ENCODE measurements at places on chromosomes 16 and 17. TPM values are rescaled to one million over a fixed set of nuclear protein-coding genes. Genes with fewer than 3 reads are reported as not detected.

Gene UBE2G1
- total RNA-seq = 46.3 TPM

Gene TBC1D3G
- not detected for total RNA-seq

Gene KRTAP9-4
- total RNA-seq = not detected

Gene SEPTIN12
- total RNA-seq = 0.54 TPM

Gene SLC35G6
- total RNA-seq = not detected

Gene TBX2
- 13.4 TPM for total RNA-seq

Gene ATXN7L3
- total RNA-seq = 55.6 TPM

DNA sequence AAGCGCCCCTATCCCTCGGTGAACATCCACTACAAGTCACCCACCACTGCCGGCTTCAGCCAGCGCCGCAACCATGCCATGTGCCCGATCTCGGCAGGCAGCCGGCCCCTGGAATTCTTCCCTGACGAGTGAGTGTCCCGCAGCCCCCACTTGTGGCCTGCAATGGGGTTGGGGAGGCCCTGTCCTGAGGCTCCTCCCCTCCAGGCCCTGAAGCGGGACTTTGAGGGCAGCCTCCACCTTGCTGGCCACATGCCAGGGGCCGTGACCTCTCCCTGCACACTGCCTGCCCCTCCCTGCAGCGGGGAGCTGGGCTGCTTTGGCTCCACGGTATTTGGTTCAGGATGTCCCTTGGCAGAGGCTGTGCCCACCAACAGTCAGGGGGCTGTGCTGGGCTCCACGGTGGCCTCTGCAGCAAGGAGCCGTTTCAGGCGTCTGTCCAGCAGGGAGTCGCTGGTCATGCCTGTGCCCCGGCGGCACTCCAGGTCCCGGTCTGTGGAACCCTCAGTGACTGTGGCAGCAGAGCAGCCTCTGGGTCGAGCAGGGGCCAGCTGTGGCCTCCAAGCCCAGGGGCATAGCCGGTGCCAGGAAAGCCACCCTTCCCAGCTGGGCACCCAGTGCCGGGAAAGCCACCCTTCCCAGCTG lies 8.3 kb downstream of the NME3 start:
- H3K4me1 ChIP-seq = no peaks in the 10 kb centered on the region
- no peak for DNase-seq
- H3K27me3 ChIP-seq = no peaks in the 10 kb centered on the region

- H3K27ac ChIP-seq = no peak overlapping the region
- no peaks in the 10 kb centered on the region for H3K36me3 ChIP-seq
- DNase-seq = peak; percentile 76
- H3K4me3 ChIP-seq = no peak overlapping the region
Measured at GRCh38 chr17:8109661-8110455, 8.5 kb downstream of the ALOXE3 start.

DNA sequence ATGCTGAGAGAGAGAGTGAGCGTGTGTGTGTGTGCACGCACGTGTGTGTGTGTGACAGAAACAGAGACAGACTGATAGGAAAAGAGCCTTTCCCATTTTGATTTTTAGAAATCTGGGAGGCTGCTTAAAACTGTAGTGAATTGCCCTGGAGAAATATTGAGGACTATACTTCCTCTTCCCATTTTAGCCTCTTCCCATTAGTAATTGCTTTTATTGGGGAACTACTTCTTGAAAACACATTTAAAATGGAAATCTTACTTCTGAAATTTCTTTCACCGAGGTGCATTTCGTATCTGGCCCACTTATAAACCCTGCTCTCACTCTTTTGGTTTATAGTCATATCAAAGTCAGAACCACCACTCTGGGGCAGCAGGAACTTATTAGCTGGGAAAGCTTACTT lies 47.1 kb downstream of the NUP93 start:
- no peaks in the 10 kb centered on the region for H3K36me3 ChIP-seq
- DNase-seq = no peak
- H3K27ac ChIP-seq = no peak overlapping the region
- H3K27me3 ChIP-seq = no peaks in the 10 kb centered on the region

GRCh38 chr17:50186661-50187393 lies 14.6 kb downstream of the COL1A1 start:
- H3K4me1 ChIP-seq = no peaks in the 10 kb centered on the region
- H3K36me3 ChIP-seq = no peaks in the 10 kb centered on the region
- DNase-seq = no peak
- no peaks in the 10 kb centered on the region for H3K27me3 ChIP-seq
- H3K4me3 ChIP-seq = no peak overlapping the region
- H3K27ac ChIP-seq = no peak overlapping the region

DNA sequence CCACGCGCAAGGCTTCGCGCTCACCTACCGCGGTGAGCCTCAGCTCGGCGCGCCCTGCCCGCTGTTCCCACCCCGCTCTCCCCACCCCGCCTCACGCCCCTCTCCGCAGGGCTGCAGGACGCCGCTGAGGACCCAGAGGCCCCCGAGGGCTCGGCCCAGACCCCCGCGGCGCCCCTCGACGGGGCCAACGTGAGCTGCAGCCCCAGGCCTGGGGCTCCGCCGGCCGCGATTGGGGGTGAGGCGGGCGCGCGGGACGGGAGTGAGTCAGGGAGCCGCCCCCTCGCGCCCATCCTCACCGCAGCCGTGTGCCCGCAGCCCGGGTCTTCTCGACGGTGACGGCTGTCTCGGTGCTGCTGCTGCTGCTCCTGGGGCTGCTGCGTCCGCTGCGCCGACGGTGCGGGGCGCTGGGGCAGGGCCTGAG lies 1.9 kb upstream of the PAQR4 start:
- H3K27ac ChIP-seq = no peak overlapping the region
- DNase-seq = no peak
- H3K27me3 ChIP-seq = peaks cover 47% of the 10 kb centered on the region
- H3K4me1 ChIP-seq = peaks cover 56% of the 10 kb centered on the region

- DNase-seq = no peak
- no peak overlapping the region for H3K27ac ChIP-seq
- H3K4me1 ChIP-seq = no peaks in the 10 kb centered on the region
- H3K27me3 ChIP-seq = no peaks in the 10 kb centered on the region
- no peaks in the 10 kb centered on the region for H3K36me3 ChIP-seq
- no peak overlapping the region for H3K4me3 ChIP-seq
Measured at GRCh38 chr16:17635183-17635582, 164.4 kb upstream of the XYLT1 start.

GRCh38 chr16:3625331-3625730 lies 13.9 kb upstream of the SLX4 start:
- H3K27ac ChIP-seq = no peak overlapping the region
- no peaks in the 10 kb centered on the region for H3K27me3 ChIP-seq
- H3K4me1 ChIP-seq = peaks cover 11% of the 10 kb centered on the region
- DNase-seq = no peak
- no peaks in the 10 kb centered on the region for H3K36me3 ChIP-seq

DNA sequence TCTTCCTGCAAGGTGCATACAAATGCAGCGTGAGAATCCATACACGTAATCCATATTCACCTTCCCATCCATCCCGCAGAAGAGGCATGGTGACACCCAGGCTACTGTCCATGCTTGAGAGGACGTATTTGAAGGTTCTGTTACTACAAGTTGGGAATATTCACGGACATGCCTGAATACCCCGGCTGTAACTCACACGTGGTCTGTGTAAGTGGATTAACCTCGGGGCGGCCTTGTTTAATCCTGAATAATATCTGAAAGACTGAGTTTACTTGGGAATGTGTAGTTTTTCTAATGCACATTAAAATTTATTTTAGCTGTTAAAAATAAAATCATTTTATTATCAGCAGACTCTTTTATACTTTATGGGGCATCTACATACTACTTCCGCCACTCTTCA lies 13.1 kb downstream of the CPSF4L start:
- no peak overlapping the region for H3K27ac ChIP-seq
- peak; percentile 38 for DNase-seq
- H3K4me3 ChIP-seq = no peak overlapping the region
- peaks cover 9% of the 10 kb centered on the region for H3K36me3 ChIP-seq
- no peaks in the 10 kb centered on the region for H3K27me3 ChIP-seq
- no peaks in the 10 kb centered on the region for H3K4me1 ChIP-seq

DNA sequence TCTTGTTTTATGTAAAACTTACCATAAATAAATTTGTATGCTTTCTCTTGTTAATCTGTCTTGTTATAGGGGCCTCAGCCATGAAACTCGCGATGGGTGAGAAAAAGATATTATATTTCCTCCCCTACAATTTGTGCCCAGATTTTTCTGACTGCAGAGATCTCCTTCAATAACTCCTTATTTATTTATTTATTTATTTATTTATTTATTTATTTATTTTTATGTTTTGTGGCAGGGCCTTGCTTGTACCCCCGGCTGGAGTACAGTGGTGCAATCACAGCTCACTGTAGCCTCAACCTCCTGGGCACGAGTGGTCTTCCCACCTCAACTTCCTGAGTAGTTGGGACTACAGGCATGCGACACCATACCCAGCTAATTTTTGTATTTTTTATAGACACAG lies 23.3 kb upstream of the CCL5 start:
- H3K27ac ChIP-seq = no peak overlapping the region
- no peak for DNase-seq
- no peaks in the 10 kb centered on the region for H3K27me3 ChIP-seq
- H3K4me3 ChIP-seq = no peak overlapping the region
- H3K4me1 ChIP-seq = no peaks in the 10 kb centered on the region

GRCh38 chr16:8402981-8403843 lies 187.1 kb downstream of the TMEM114 start:
- no peaks in the 10 kb centered on the region for H3K36me3 ChIP-seq
- H3K27ac ChIP-seq = no peak overlapping the region
- no peak overlapping the region for H3K4me3 ChIP-seq
- no peaks in the 10 kb centered on the region for H3K4me1 ChIP-seq

DNA sequence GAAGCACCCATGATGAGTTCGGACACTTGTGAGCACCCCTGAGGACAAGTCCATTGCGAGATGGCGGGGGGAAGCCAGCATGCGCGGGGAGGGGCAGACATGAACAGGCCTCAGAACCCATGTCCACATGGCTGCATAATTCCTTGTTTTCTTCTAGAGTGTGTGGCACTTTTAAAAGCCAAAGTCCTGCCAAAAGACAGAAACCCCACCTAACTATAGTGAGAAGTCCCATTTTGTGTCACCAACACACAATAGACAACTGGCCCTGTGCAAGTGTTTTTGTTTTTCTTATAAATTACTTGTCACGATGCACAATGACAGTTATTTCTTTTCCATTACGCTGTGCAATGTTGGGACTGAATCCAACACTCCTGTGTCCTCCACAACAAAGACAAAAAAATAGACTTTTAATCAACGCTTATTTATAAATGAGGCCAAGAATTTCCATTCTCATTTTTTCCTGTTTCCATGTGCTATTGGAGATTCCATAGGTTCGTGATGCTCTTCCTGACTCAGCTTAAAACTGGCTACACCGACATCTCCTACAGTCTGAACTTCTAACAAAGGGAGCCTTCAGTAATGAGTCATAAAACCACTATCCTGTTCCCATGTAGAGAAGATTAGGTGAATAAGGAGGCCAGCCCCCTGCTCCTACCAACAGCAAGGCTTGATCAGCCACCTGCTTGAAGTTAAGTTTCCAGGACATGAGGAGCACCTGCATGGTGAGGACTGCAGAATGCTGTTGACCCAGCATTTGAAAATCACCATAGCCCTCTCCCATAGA lies 98.9 kb downstream of the ZNF423 start:
- peaks cover 8% of the 10 kb centered on the region for H3K4me1 ChIP-seq
- H3K27me3 ChIP-seq = no peaks in the 10 kb centered on the region
- no peak overlapping the region for H3K4me3 ChIP-seq
- no peaks in the 10 kb centered on the region for H3K36me3 ChIP-seq

DNA sequence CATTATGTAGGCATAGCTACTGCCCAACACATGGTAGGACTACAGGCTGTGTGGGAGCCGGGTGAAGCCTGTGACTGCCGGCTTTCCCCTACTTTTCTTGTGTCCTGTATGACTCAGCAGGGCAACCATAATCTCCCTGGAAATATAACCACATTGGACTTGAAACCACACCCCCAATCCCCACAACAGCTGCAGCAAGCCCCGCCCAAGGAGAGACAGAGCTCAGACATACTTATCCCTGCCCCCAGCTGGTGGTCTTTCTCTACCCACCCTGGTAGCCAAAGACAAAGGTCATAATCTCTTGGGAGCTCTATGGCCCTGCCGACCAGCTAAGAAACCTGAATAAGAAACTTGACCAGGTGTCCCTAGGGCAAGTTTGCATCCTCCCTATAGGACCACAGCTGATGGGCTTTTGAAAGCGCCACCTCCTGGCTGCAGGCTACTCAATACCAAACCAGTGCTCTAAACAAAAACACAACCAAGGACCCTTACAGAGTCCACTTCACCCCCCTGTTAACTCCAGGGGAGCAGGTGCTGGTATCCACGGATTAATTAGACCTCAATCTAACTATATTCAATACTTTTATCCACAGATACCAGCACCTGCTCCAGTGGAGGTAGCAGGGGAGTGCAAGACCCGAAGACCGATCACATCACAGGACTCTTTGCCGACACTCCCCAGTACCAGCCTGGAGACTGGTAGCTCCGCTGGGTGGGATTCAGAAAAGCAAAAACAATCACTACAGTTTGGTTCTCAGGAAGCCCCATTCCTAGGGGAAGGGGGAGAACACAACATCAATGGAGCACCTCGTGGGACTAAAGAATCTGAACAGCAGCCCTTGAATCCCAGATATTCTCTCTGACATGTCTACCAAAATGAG lies 91.2 kb downstream of the IRX5 start:
- no peaks in the 10 kb centered on the region for H3K4me1 ChIP-seq
- no peaks in the 10 kb centered on the region for H3K36me3 ChIP-seq
- H3K27ac ChIP-seq = no peak overlapping the region

GRCh38 chr16:6356911-6357310 lies 975.7 kb upstream of the RBFOX1 start:
- H3K27me3 ChIP-seq = no peaks in the 10 kb centered on the region
- no peaks in the 10 kb centered on the region for H3K4me1 ChIP-seq
- no peak for DNase-seq
- H3K36me3 ChIP-seq = no peaks in the 10 kb centered on the region

DNA sequence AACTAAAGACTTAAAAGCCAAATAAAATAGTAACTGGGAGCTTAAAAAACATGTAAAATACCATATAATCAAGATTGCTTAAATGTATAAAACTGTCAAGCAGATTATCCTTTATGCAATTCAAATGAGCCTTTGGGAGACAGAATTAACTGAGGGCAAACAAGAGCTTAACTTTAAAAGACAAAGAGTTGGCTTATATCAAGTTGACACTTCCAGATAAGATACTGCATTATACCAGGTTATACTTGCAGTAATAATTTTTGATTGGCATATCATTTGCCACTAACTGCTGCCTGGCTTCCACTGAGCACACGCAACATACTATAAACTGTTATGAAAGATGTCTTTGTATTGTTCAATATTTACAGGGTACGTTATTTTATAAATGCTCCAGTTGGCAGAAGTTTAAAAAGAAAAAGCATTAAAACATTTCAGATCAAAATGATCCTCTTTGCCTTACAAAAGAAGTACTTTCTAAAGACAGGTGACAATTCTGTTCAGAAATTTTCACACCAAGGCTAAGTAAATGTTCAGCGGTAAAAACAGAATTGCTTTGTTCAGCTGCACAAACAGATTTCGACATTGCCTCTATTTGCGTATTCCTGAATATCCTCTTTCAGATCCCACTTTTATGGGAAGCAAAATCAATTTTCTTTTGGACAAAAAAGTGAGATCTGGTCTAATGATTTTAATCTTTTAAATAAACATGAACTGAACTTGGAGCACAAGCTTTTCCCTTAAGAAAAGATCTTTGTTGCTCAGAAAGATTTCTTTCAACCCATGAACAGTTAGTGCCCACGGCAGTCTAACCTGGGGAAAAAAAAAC lies 50.7 kb downstream of the TOX3 start:
- H3K27me3 ChIP-seq = no peaks in the 10 kb centered on the region
- H3K36me3 ChIP-seq = no peaks in the 10 kb centered on the region
- H3K27ac ChIP-seq = no peak overlapping the region
- no peaks in the 10 kb centered on the region for H3K4me1 ChIP-seq

- H3K4me3 ChIP-seq = no peak overlapping the region
- H3K27me3 ChIP-seq = no peaks in the 10 kb centered on the region
- DNase-seq = peak; percentile 27
- H3K36me3 ChIP-seq = no peaks in the 10 kb centered on the region
- no peaks in the 10 kb centered on the region for H3K4me1 ChIP-seq
Measured at GRCh38 chr16:71499775-71500364, 10.7 kb upstream of the ZNF19 start.
